Retina (tissue), 1 donor: ENCODE measurements at places on chromosomes 4 and X.
A peak's percentile ranks its signal among the peaks of the same experiment; 100 is the strongest.

DNA sequence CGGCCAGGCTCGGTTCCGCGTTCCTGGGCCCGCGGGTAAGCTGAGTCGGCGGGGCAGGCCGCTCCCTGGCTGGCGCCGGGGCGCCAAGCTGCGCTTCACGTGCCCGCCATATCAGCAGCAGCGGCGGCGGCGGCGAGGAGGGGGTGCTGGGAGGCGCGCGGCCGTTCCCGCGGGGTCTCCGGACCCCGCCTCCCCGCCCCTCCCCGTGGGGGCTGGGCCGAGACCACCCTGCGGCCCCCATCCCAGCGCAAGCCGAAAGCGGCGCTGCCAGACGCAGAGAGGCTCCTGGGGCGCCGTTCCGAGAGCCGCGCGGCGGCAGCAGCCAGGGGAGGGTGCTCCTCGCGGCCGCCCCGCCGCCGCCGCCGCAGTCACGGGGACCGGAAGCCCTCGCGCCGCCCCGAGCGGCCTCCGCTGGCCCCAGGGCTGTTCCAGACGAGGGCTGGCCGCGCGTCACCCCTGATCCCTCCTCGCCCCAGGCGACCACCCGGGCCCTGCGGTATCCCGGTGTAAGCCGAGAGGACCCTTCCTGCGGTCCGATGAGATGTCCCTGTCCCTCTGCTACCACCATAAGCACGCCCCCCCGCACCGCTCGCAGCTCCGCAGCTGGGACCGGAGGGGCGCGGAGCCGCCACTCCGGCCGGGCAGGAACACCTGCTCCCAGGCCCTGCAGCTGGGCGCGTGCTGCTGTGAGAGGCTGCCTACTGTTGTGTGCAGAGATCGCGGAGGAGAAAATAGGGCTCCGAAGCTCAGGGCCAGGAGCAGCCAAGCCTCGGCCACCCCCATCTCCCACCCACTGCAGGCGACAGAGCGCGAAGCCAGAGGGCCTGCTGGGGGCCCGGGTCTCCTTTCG is 7.5 kb upstream of the BCOR start:
- DNase-seq = peak; percentile 81

GRCh38 chr4:100517864-100518341 is at the start of gene EMCN:
EMCN (minus strand) TSS chr4:100518022; CDS start chr4:100517914, 108 bp downstream.
- no peak for DNase-seq

DNA sequence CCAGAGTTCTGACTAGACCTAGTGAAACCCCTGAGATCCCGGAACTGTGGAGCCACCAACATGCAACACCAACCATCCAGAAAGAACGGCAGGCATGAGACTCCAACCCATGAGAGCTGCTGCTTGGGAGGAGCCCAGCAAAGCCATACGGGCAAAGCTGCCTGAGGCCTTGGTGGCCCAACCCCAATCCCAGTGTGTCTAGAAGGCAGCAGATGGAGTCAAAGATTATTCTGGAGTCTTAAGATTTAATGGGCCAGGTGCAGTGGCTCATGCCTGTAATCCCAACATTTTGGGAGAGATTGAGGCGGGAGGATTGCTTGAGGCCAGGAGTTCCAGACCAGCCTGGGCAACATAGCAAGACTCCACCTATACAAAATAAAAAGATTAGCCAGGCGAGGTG is 49.2 kb upstream of the PDK3 start:
- DNase-seq = no peak

DNA sequence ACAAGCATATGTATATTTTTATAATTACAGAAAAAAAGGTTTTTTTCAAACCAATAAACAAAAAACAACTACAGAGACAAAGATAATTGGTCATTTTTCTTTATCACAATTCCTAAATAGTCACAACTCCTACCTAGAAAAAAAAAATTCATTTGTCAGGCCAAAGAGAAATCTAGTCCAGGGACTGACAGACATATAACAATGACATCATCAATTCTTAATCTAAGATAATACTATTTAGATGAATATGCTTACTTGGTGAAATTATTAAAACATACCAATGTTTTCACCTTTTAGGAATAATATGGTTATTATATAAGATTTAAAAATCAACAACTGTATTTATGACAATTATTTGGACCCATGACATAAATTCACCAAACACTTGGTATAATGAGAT is 48.4 kb downstream of the CHM start:
- no peak for DNase-seq

DNA sequence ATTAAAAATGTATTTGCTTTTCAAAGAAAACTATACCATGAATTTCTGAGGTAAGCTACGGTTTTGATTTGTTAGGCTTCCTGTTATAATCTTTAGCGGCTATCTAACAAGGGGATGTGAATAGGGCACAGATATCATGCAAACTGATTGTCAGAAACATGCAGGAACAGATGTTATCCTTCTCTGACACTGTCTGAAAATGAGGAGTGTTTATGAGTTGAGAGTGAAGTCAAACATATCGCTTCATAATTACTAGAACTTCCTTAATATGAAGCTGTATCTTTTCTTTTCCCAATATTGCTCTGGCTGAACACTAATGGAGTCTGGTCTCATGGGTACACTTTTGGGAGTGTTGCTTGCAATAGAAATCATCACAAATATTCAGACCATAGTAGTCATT is 16.3 kb upstream of the SULT1B1 start:
- DNase-seq = no peak

DNA sequence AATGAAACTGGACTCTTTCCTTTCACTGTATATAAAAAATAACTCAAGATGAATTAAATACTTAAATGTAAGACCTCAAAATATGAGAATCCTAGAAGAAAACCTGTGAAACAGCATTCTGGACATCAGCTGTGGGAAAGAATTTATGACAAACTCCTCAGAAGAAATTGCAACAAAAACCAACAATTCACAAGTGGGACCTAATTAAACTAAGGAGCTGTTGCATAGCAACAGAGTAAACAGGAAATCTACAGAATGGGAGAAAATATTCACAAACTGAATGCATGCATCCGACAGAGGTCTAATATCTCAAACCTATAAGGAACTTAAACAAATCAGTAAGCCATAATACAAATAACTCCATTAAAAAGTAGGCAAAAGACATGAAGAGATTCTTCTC is 851.7 kb upstream of the PCDH10 start:
- DNase-seq = no peak

DNA sequence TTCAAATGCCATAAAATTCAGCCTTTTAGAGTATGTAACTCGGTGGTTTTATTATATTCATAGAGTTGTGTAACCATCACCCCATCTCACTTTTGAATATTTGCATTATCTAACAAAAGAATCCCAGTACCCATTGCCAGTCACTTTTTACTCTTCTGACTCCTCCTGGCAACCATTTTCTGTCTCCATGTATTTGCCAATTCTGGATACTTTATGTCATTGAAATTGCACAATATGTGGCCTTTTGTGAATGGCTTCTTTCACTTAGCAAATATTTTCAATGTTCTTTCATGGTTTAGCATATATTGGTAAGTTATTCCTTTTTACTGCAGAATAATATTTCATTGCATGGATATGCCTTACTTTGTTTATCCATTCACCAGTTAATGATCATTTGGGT is 79.9 kb downstream of the SLIT2 start:
- DNase-seq = no peak

DNA sequence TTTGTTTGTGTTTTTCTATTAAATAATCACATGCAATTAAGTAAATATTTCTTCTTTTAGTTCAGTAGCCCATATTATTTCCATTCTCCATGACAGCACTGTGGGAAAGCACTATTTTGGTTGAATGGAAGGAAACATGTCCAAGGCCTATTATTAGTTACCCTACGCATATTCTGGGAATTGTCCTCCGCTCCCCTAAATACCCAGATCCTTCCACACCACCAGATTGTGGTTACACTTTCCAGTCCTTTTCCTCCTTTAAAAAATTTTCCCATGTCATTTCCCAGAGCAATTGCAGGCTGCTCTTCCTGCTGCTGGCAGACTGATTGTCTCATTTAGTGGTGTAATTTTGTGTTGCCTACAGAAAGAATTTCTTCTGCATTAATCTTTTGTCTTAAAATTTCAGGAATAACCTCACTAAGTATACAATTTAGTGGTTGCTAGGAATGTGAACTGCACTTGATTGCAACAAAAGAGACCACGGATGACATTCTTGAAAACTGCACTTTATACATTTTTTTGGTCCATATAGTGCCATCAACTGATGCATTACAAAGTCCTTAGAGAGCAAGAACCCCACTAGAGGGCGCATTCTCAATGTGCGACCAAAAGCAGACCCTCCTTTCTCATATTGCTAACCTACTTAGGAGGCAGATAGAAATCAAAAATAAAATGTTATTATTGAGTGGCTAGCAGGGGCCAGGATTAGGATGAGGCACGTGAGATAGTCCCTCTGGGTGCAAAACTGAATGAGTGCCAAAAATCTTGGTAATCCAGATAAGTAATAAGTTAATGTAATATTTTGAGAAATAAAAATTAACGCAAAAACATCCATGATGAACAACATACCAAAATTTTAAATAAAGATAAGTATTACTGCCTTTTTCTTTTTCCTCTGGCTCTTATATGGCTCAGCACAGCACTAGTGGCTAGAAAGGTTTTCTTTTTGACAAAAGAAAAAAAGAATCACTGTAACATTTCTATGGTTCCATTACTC is 98.8 kb upstream of the IQCM start:
- peak; percentile 41 for DNase-seq

- no peak for DNase-seq
These were observed 73.7 kb downstream of the BEND2 start for GRCh38 chrX:18146954-18147353.

GRCh38 chrX:153513265-153513664 is 4.2 kb upstream of the ATP2B3 start:
- DNase-seq = no peak

- no peak for DNase-seq
These were observed 33.2 kb downstream of the WDR1 start for GRCh38 chr4:10083331-10083771.

DNA sequence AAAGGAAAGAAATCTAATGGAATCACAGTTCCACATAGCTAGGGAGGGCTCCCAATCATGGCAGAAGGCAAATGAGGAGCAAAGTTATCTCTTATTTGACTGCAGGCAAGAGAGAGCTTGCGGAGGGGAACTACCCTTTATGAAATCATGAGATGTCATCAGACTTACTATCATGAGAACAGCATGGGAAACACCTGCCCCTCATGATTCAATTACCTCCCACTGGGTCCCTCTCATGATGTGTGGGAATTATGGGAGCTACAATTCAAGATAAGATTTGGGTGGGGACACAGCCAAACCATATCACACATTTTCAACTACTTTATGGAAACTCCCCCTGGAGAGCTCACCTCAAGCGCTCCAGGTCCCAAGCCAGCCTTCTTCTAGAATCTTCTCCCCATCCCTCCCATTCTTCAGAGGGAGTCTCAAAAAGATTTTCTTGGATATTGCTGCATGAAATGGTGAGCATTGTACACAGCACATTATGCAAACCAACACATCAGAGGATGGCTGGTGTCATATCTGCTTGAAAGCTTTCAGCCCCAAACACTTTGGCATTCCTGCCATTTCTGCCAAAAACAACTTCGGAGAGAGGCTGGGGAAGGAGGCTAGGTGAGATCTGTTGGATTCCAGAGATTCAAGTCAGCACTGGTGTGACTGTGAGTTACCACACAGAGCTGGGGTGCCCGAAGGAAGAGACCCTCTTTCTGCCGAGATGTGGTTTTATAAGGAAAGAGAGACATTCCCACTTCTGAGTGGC is 6.9 kb downstream of the FGFBP1 start:
- DNase-seq = no peak

DNA sequence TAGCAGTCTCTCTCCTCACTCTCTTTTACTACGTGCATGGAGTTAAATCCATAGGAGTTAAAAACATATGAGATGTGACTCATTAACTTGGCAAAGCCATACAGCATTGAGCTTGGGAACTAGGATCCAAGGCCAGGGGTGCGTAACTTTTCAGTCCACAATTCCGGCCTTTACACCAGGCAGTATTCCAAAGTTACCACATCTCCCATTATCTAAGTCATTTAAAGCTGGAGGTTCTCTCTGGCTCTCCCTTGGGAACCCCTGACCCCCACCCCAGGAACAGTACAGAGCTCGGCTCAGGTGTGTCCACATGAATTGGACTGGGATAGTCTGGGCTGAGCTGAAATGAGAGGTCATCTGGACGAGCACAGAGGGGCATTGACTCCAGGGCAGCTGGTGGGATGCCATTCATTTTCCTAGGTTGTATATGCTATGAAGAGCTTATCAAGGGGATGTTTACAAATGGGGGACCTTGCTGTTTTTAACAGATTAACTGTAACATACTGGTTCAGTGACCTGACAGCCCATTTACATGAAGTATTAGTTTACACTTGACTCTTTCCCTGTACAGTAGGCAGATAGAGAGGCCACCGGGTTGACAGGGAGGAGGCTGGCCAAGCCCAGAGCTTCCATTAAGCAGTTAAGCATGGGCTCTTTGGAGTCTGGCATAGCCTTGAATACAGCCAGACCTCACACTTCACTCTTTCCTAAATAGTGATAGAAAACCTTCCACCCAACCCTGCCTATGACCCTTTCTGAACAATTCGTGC is 128.8 kb downstream of the RAB28 start:
- no peak for DNase-seq

GRCh38 chr4:124173912-124174311 is 538.6 kb downstream of the ANKRD50 start:
- DNase-seq = no peak

DNA sequence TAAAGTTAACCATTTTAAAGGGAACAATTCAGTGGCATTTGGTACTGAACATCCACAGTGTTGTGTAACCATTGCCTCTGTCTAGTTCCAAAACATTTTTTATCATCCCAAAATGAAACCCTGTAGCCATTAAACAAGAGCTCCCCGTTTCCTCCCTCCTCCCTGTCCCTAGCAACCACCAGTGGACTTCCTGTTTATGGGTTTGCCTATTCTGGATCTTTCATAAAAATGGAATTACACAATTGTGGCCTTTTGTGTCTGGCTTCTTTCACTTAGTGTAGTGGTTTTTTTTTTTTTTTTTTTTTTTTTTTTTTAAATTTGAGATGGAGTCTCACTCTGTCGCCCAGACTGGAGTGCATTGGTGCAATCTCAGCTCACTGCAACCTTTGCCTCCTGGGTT is 11.6 kb downstream of the RBMX2 start:
- DNase-seq = no peak

- peak; percentile 55 for DNase-seq
These were observed 89.6 kb upstream of the PRPS2 start for GRCh38 chrX:12701628-12702027.

DNA sequence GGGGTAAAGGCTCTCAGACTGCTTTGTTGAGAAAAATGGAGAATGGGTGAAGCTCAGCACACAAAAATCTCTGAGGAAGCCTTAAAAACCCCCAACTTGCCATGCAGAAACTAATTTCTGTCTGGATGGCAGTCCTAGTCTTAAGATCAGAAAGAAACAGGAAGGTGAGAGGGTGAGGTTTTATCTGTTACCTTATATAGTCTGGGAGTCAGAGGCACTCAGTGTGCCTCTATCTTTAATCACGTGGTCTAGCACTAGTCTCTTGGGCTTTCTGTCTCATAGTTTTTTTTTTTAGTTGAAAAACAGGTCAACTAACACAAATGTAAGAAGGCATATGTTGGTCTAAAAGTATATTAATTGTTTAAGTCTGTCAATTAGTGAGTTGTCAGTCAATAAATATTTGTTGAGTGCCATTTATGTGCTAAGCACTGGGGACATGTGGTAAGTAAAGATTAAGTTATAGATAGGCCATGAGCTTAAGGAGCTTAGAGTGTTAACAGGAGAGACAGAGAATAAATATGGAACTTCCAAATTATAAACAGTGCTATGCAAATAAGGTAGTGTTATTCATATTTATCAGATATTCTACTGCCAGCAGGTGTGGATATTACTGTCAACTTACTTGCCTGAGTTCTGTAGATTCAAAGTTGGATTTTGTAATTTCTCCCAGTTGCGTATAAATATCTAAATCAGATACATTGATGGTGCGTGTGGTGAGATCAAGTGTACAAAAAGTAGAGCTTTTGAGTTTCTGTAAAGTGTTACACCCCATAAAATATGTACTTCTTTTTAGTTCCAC is 7.0 kb downstream of the CYBB start:
- no peak for DNase-seq
